ENCODE measurements at places on chromosomes 5 and 9.

- peak; percentile 41 for DNase-seq
These were observed 35.1 kb upstream of the ADRB2 start for GRCh38 chr5:148791334-148791667.

- no peak for DNase-seq
These were observed 336.5 kb downstream of the EBF1 start for GRCh38 chr5:158763217-158763616.

DNA sequence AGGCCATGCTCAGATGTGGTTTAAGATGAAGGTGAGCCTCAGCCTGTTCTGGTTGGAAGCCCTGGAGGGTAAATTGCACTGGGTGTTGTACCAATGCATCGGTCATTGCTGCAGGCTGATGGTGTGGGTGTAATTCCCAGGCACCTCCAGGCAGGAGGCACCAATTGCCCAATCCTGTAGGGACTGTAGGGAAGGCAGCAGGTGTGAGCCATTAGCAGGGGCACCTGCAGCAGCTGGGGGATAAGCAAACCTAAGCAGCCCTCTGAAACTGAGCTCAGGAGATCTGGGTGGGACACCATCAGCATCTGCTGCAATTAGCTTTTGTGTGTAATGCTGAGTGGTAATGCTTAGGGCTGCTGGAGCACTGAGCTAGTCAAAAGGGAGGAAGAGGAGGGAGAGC is 190.1 kb upstream of the TBC1D2 start:
- DNase-seq: no peak

DNA sequence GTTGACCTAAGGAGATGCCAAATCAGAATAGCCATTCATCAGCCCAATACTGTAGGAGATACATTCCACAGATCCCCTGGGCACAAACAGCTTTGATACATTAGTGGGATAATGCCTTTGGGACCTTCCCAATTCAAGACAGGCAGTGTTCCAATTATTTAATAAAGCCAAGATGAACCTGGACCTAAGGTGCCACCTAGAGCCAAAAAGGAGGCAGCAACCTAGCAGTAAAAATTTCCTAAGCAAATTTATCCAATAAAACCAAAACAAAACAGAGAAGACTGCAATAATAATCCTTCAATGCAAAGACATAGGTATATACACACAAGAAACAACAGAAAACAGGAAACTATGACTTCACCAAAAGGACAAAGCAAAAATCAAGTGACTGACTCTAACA is 253.0 kb downstream of the HINT1 start:
- no peak for DNase-seq

- DNase-seq: no peak
These were observed at the start of gene OTP for GRCh38 chr5:77637998-77638762. Gene OTP, minus strand, starts transcription at chr5:77638713. Its CDS starts 164 bp downstream, at chr5:77638549.

DNA sequence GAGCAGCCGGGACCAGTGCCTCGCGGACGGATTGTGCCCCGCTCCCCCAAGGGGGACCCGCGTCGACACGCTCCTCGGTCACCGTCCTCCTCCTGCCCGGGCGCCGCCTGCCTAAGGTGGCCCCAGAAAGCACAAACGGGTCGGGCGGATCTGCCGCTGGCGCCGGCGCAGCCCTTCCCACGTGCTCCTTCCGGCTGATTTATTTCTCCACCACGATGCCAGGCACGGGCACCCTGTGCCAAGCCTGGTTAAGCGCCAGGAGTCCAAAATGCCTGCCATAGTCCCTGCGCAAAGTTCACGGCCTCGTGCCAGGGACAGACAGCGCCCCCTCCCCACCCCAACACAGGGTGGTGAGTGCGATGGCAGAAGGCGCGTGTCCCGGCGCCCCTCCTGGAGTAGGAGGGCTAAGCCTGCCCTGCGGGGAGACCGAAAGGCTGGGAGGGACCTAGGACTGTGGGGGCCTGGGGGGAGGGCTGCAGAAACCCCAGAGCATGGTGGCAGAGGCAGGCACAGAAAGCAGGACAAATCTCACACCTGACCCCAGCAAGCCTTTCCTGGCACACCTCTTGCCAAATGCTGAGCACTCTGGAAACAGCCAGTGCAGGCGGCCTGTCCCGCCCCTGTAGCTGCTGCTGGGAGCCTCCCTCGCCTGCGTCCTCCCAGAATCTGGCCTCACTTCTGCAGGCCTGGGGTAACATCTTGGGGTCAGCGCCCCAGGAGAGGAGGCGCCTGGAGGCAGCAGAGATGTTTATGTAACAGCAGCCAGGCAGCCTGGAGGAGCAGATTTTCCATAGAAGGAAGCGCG is 1.1 kb upstream of the NOTCH1 start:
- DNase-seq: peak; percentile 57

- no peak for DNase-seq
These were observed 181.7 kb upstream of the SLC30A5 start for GRCh38 chr5:68911840-68912690.

DNA sequence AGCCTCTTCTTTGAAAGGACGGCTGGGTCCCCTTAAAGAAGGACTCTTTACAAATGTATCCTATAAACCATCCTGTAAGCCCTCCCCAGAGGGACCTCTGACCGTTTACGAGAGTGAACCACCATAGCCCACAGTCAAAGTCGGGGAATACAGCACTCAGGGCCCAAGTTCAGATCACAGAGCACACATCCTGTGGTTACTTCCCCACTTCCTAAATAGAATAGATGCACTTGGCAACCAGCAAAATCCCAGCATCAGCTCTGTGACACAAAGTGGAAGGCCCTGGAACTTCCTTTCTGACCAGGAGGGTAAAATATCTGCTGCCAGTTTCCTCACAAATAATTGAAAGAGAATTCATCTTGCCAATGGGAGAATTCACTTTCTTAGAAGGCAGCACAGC is 6.9 kb upstream of the IGFBPL1 start:
- no peak for DNase-seq

DNA sequence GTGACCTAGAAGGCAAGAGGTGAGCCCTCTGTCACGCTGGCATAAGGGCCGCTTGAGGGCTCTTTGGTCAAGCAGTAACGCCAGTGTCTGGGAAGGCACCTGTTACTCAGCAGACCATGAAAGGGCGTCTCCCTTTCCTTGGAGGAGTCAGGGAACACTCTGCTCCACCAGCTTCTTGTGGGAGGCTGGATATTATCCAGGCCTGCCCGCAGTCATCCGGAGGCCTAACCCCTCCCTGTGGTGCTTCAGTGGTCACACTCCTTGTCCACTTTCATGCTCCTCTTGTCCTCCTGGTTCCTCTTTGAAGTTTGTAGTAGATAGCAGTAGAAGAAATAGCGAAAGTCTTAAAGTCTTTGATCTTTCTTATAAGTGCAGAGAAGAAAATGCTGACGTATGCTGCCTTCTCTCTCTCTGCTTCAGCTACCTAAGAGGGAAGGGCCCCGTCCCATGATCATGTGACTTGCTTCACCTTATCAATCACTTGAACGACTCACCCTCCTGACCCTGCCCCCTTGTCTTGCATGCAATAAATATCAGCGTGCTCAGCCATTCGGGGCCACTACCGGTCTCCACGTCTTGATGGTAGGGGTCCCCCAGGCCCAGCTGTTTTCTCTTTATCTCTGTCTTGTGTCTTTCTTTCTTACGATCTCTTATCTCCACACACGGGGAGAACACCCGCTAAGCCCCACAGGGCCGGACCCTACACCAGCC is 16.7 kb upstream of the SCGB3A1 start:
- no peak for DNase-seq

GRCh38 chr9:93224591-93224990 is 40.7 kb downstream of the WNK2 start:
- no peak for DNase-seq
